Aorta (tissue), 5 donors: ENCODE measurements at places on chromosomes 1 and 21. TPM values are rescaled to one million over a fixed set of nuclear protein-coding genes. Genes with fewer than 3 reads are reported as not detected.

Gene SLC39A1
- 54.5 TPM for polyA plus RNA-seq

Gene CFAP107
- polyA plus RNA-seq = not detected

DNA sequence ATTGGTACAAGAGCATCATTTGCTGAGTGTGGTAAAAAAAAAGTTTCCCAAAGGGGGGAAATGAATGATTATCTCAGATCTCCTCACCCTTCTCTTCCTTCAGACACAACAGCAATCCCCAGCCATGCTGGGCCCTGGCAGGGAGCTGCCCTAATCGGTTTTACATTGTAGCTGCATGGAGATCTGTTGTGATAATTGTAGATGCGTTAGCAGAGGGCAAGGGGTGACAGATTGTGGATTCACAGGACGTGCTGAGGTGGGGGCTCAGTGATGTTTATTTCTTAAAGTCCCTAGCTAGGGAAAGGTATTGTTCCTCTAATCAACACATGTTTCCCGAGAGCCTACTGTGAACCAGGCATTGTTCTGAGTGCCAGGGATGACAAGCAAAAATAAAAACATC, 304.1 kb downstream of the PBX1 start:
- no peak overlapping the region for H3K4me3 ChIP-seq
- H3K4me1 ChIP-seq = no peaks in the 10 kb centered on the region
- H3K36me3 ChIP-seq = no peaks in the 10 kb centered on the region
- H3K27ac ChIP-seq = no peak overlapping the region
- no peaks in the 10 kb centered on the region for H3K27me3 ChIP-seq
- no peak for DNase-seq

Gene S100A16
- 86.5 TPM for polyA plus RNA-seq

- no peaks in the 10 kb centered on the region for H3K4me1 ChIP-seq
- H3K4me3 ChIP-seq = no peak overlapping the region
- no peak for DNase-seq
- no peaks in the 10 kb centered on the region for H3K27me3 ChIP-seq
- no peak overlapping the region for H3K27ac ChIP-seq
These were observed 22.2 kb upstream of the SMG7 start for GRCh38 chr1:183450093-183450492.

Gene NPPB
- 0.87 TPM for polyA plus RNA-seq

DNA sequence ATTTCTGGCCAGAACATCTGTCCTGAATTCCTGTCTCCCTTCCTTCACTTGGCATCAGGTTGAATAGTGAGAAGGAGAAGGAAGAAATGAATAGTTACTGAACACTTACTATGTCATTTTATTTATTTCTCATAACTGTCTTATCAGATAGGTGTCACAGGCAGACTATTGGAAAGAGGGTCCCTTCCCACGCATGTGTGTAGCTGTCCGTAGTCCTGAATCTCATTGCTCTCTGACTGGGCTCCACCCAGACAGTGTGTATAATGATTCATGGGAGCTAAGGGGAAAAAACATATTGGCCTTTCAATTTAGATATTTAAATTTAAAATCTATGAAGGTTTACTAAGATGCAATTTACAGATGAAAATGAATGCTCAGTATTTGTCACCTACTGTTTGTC, 86.1 kb downstream of the OMA1 start:
- H3K4me1 ChIP-seq = no peaks in the 10 kb centered on the region
- H3K36me3 ChIP-seq = no peaks in the 10 kb centered on the region
- no peak overlapping the region for H3K4me3 ChIP-seq
- no peaks in the 10 kb centered on the region for H3K27me3 ChIP-seq

DNA sequence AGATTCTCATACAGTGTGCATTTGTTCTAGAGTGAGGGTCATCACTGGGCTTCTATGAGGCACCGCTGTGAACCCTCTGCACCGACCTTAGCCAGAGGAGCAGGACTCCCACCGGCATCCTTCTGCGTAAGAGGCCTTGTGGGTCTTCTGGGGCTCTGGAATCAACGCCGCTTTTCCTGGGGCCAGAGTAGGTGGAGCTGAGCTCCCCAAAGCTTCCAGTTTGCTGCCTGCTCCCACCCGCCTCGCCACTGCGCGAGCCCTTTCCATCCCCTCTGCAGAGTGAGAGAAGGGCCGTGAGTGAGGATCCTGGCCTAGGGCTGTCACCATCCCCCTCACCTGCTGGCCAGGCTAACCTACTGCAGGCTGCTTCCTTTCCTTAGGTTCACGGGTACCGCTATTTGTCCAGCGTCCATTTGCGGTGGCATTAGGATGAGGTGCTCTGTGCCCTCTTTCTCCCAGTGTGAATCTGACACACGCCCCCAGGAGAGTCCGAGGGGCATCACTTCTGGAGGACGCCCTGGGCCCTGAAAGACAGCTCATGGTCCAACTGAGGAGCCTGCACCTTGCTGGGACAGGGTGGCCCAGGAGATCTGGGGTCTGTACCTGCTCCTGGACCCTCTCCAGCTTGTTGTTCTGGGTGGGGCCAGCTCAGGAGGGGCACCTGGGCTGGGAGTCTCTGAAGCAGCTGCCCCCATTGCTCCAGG, 36.2 kb downstream of the UMODL1 start:
- peak; percentile 44 for DNase-seq
- no peak overlapping the region for H3K4me3 ChIP-seq
- no peaks in the 10 kb centered on the region for H3K4me1 ChIP-seq
- H3K27ac ChIP-seq = no peak overlapping the region

Gene OR2T11
- not detected for polyA plus RNA-seq

Gene CD247
- not detected for polyA plus RNA-seq

DNA sequence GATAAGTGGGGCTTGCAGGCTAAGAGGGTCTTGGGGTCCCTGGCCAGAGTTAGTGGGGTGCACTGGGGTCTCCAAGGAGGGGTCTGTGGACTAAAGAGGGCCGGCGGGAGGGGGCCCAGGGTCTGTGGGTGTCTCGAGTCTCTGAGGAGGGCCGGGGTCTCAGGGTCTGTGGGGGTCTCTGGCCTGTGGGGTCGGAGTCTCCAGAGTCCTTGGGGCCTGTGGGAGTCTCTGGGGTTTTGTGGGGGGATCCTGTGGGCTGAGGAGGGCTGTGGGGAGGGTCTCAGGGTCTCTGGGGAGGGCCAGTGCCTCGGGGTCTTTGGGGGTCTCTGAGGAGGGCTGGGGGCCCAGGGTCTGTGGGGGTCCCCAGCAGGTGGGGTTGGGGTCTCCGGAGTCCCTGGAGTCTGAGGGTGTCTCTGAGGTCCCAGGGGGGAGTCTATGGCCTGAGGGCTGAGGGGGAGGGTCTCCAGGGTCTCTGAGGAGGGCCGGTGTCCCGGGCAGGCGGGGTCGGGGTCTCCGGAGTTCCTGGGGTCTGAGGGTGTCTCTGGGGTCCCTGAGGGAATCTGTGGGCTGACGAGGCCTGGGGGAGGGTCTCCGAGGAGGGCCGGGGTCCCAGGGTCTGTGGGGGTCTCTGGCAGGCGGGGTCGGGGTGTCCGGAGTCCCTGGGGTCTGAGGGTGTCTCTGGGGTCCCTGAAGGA, 628 bp upstream of the PLEKHM2 start:
- H3K27me3 ChIP-seq = no peaks in the 10 kb centered on the region
- H3K4me1 ChIP-seq = no peaks in the 10 kb centered on the region

- no peak overlapping the region for H3K27ac ChIP-seq
- H3K27me3 ChIP-seq = no peaks in the 10 kb centered on the region
- no peaks in the 10 kb centered on the region for H3K4me1 ChIP-seq
- peak; percentile 46 for DNase-seq
- H3K36me3 ChIP-seq = no peaks in the 10 kb centered on the region
These were observed 663.7 kb downstream of the ADGRL2 start for GRCh38 chr1:82464362-82465001.

GRCh38 chr21:25103500-25104207, 503.6 kb downstream of the MRPL39 start:
- no peak overlapping the region for H3K4me3 ChIP-seq
- no peak for DNase-seq
- H3K27ac ChIP-seq = no peak overlapping the region
- H3K4me1 ChIP-seq = no peaks in the 10 kb centered on the region
- H3K27me3 ChIP-seq = no peaks in the 10 kb centered on the region
